ENCODE measurements at places on chromosomes 6 and 20.

- DNase-seq: no peak
Measured at GRCh38 chr6:19697744-19698290, 139.4 kb upstream of the ID4 start.

DNA sequence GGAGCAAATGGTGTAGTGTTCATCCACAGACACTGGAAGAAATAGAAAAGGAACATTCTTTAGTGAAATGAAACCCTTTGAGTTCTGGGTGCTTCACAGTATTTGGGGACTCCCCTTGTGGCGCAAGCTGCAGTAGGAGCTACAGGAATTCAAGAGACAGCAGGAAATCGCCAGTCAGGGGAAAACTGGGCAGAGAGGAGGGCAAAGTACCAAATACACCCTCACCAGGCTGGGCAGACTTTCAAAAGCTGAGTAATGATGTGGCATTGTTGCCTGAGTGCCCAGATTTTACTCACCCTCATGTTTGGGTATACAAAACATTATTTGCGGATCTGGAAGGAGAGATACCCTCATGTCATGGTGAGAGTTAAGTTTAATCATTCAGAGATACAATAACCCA lies 97.9 kb downstream of the SOD2 start:
- no peak for DNase-seq

GRCh38 chr20:3763671-3764601 lies 3.6 kb downstream of the ADISSP start:
- DNase-seq: no peak

- DNase-seq: no peak
Measured at GRCh38 chr20:1424336-1424735, 31.5 kb upstream of the FKBP1A start.

DNA sequence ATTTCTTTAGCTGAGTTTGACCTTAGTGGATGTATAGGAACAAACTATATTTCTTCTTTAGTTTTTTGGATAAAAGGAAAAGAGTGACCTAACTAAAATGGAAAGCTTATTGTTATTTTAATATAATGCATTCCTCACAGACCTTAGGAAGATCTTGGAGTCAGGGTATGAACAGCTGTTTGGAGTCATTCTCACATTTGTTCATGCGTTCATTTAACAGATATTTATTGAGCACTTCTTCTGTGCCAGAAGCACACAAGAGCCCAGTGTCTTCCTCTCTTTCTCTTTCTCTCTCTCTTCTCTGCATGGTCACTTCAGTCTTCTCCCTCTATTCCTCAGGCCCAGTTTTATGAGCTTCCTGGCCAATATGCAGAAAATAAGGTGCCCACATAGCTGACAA lies 744.0 kb upstream of the MAP3K7 start:
- peak; percentile 82 for DNase-seq

- no peak for DNase-seq
Measured at GRCh38 chr20:31819083-31819784, at the start of gene MYLK2. TSS of gene MYLK2 (plus strand) at chr20:31819356. CDS start at chr20:31819581, 225 bp downstream.

DNA sequence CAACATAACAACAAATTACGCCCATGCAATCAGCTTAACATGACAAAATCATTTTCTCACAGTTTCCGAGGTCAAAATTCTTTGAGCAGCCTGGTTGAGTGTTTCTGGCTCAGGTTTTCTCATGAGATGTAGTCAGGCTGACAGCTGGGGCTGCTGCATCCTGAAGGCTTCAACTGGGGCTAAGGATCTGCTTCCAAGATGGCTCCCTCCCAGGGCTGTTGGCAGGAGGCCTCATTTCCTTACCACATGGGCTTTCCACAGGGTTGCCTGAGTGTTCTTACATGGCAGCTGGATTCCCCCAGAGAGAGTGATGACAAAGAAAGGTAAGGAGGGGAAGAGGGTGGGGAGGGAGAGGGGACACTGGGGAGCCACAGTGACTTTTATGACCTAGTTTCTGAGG lies 63.1 kb upstream of the NNAT start:
- DNase-seq: no peak

GRCh38 chr6:108541843-108542759 lies 18.6 kb upstream of the FOXO3 start:
- peak; percentile 90 for DNase-seq

DNA sequence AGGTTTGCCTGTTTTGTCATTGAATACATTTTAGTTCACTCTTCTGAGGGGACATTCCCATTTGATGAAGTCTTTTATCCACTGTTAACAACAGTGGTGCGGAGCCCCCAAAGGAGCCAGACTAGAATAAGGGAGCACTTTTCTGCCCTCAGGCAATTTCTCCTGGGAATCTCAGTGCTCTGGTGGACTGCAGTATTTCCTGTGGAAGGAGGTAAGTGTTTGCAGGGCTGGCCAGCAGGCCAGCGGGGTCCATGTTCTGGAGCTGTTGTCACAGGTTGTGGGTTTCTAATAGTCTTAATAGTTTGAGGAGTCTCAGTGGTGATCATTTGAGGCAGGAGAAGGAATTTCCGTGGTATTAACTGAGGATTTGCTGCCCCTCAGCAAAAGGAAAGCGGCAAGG lies 83.5 kb downstream of the ASXL1 start:
- DNase-seq: no peak

DNA sequence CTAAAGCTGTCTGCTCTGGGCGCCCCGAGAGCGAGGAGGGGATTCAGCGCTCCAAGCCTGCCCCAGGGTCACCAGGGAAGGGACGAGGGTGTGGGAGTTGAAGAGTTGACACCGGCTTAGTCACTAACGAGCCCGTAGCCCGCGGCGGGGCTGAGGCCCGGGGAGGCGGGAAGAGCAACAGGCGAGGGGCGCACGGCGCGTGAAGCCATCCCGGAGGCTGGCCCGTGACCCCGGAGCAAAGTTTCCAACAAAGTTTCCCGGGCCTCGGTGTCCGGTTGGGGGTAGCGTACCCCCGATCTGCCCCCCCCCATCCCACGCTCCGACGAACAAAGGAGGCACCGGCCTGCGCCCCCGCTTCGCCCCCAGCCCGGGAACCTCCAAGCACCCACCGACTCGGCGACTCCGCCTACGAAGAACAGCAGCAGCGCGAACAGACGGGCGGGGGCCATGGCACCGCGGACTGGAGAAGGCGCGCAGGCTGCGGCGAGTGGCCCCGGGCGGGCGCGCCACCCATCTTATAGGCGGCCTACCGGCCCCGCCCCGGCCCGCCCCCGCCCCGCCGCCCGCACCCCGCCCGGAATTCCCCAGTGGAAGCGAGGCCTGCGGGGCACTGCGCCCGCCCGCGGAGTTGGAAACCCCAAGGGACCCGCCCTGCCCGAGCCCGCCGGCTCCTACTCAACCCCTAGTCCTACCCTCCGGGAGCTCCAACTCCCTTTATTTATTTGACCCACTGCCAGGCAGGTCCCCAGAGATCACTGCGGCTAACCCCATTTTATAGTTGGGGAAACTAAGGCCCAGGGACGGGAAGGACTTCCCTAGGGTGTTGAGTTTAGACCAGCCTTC lies at the start of gene SDC4:
TSS of gene SDC4 (minus strand) at position 489 of the 843 bp plus-strand sequence. CDS start at position 449, 40 bp downstream.
- DNase-seq: peak; percentile 72

GRCh38 chr6:37180075-37180474 lies 10.1 kb downstream of the PIM1 start:
- no peak for DNase-seq

DNA sequence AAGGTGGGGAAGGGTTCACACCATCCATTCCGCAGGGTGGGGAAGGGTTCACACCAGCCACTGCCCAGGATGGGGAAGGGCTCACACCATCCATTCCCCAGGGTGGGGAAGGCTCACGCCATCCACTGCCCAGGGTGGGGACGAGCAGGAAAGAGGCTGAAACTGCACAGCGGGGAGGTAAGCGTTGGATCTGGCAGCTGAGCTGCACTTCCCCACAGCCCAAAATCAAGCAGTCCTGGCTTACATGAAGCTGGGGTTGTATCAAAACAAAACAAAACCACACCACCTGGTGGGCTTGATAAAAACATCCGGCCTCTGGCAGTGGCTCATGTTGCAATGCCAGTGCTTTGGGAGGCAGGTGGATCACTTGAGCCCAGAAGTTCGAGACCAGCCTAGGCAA lies 268.5 kb downstream of the TAF4 start:
- DNase-seq: no peak

DNA sequence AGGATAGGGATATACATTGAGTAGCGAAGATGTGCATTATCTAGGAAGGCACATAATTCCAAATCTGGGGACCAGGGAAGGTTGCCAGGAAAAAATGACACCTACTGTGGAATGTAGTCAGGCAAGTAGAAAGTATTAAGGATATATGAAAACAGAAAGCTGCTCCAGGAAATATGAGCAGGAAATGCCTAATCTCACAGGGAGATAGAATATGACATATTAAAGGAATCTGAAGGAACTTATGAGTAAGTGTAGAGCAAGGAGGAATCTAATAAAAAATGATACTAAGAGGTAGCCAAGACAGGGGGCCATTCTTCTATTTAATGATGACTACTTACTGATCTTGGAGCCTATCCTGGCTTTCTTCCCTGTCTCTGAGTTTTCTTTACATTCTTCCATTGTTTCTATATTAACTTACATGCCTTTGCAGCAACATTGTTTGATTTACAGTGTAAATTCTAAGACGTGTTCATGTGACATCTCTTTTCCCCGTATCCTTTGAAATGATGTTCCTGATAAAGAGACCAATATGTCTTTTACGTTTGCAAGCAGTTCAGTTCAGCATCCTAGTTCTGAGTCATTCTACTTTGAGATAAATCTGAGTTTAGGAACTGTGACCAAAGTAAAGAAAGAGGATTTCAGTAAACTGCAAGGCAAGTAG lies 58.6 kb downstream of the TINAG start:
- DNase-seq: no peak

GRCh38 chr6:149483334-149483725 lies 1.5 kb downstream of the ZC3H12D start:
- DNase-seq: peak; percentile 39

- no peak for DNase-seq
Measured at GRCh38 chr20:24732599-24732998, 216.5 kb upstream of the CST7 start.

- DNase-seq: no peak
Measured at GRCh38 chr6:5766260-5766659, 240.5 kb downstream of the NRN1 start.

DNA sequence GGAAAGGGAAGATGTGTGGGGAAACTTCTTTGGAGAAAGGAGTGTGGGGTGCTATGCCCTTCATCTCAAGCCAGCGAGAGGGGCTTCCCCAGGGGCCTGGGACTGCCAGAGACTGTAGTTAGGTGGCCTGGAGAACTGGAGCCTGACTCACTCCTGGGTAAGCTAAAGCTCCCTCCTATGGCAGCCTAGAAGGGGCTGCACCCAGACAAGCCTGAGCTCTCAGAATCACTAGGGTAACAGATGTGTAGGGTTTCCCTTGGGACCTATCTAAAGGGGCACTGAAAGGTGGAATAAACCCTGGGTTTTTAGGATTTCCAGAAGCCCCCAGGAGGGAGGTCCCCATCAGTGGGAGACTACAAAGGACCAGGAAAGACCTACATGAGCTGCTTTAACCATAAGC lies 1.6 kb upstream of the ARMC2 start:
- DNase-seq: no peak

DNA sequence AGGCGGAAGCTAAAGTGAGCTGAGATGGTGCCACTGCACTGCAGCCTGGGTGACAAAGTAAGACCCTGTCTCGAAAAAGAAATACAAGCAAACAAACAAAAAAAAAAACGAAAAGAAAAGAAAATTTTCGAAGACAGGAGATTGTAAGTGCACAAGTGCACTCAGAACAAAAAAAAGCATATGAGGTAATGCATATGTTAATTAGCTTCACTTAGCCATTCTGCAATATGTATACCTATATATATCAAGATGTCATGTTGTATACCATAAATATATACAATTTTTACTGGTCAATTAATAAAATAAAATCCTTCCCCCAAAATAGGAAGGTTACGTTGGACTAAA lies 127.5 kb downstream of the RIN2 start:
- no peak for DNase-seq

GRCh38 chr6:119285908-119286625 lies 63.5 kb downstream of the MAN1A1 start:
- DNase-seq: no peak

DNA sequence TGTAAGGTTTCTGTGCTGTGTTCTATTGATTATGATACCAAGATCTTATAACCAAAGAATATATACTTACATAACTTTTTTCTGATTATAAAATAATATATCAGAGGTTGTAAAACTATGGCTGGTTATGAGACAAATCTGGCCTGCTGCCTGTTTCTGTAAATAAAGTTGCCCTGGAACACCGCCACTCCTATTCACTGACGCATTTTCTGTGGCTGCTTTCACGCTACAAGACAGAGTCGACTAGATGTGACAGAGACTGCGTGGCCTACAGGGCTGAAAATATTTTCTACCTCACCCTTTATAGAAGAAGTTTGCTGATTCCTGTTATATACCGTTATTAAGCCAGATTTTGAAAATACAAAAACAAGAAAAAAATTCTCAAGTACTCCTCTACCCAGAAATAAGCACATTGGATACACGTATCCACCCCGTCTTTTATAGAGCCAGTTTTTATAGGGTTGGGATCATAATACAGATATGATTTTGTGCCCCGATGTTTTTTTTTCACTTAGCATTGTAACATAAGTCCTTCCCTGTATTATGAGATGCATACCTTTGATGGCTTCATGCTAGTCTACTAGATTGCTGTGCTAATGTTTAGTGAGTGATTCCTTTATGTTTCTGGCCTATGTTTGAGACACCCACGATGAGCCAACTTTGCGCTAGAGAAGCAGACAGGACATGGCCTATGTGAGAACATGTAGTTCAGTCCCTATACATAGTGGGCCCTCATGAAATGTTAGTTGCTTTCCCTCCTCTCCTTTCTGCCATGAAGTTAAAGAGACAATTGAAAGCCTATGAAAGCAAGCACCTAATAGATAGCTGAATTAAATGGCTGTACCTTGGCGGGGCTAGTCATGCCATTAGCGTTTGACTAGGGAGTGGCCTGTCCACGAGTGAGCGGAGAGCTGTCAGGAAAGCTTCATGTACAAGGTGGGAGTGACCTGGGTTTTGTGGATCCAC lies 98.1 kb upstream of the KCNK16 start:
- DNase-seq: peak; percentile 60

GRCh38 chr20:16125816-16126215 lies 447.4 kb downstream of the KIF16B start:
- no peak for DNase-seq

DNA sequence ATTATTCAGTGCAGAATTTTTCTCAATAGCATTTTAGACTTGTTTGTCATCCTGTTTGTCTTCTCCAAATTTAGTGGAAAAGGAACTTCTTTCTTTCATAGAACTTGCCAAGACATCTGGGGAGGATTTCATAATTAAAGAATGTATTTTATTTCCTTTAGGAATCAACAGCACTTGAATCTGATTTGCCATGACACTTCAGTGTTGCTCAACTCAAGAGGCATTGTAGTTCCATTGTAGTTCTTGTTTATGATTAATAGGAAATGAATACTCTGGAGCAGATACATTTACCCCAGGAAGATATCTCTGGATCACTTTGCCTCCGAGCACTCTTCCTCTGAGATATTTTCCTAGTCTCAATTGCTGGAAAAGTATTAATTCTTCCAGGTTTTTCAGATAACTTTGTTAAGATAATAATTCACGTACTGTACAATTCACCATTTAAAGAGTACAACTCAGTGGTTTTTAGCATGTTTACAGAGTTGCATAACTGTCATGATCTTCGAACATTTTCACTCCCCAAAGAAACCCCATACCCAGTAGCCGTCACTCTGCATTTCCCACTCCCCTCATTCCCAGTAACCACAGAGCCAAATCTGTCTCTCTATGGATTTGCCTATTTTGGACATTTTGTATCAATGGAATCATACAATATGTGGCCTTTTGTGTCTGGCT lies 29.7 kb downstream of the AKAP12 start:
- DNase-seq: peak; percentile 77

GRCh38 chr6:139423971-139424667 lies 49.7 kb upstream of the CITED2 start:
- no peak for DNase-seq
